ENCODE measurements at places on chromosomes 7 and 10.

GRCh38 chr10:2791774-2792443, 275.4 kb upstream of the PFKP start:
- no peak for DNase-seq

GRCh38 chr10:75209921-75210281, 695 bp upstream of the VDAC2 start:
- DNase-seq, result peak; percentile 77

GRCh38 chr7:28785041-28785995, 172.8 kb downstream of the TRIL start:
- no peak for DNase-seq

DNA sequence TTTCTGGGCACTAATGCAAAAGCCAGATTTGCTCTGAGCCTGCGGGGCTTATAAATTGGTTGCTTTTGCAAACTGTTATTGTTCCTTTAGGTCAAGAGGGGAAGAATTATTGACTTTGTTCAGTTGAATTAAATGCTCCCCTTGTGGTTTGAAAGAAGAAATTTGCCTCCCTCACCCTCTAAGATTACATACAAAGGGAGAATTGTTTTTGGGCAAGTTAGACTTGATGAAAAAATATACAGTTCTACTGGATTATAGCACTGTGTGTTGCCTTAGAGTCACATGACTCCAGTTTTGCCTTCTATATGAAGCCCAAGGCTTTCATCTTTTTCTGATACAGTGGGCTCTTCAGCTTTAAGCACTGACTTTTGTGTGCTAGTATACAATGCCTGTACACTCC, 1265.8 kb upstream of the LRRTM3 start:
- DNase-seq, result no peak

DNA sequence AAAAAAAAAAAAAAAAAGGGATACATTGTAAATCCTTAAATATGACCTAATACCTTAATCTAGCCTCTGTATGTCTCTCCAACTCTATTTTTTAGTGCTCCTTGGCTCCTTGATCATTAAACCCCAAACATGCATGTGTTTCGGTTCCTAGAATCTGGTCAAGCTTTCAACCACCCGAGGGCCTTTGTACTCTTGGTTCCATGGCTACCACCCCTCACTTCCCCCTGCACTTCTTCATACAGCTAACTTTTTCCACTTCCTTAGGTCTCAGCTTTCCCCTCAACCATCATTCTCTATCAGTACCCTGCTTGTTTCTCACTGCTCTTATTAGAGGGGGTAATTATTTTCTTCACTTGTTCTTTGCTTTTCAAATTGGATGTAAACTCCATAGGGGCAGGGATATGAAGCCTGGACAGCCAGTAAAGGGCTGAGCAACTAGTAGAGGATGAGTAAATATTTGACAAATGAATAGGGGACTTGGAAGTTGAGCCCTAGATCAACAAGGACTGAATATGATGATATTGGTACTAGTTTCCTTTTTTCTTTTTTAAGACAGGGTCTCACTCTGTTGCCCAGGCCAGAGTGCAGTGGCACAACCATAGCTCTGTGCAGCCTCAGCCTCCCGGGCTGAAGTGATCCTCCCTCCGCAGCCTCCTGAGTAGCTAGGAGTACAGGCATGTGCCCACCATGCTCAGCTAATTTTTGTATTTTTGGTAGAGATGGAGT, 4.3 kb upstream of the GDI2 start:
- DNase-seq, result peak; percentile 53

DNA sequence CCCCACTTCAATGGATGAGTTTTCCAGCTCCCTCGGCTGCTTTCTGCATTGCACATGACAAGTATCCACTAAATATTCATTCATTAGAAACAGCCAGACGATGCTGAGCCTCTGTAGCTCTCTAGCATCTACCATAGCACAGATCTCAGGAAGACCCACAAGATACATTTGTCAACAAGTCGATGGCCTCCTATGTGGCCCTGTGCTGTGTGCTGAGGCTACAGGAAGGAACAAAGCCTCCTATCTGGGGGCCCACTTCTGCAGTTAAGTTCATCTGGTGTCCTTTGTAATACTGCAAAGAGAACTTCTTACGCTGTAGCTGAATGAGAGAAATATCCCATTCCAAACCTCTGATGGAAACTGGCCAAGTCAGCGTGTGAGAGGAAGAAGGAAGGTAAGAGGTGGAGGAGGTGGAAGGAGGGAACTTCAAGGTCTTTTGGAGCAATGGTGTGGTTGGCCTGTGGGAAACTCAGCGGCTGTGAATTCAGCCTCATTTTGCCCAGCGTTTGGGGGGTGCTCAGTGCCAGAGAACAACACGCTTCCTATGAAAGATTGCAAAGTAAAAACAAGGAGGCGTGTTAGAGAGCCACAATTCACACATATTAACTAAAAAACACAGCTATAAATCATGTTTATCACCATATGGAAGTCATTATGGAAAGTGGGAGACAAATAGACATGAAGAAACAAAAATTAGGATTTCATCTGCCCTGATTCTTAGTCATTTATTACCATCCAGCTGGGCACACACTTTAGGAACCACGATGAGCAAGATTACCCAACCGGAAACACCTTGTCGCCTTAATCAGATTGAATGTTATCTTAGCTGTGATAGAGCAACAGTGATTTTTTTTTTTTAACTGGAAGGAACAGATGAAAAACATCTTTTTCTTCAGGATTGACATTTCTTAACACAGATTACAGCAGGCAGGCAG, 62.2 kb upstream of the USP6NL start:
- no peak for DNase-seq

- DNase-seq, result no peak
Observed at GRCh38 chr7:48971173-48971572, 46.8 kb downstream of the CDC14C start.

GRCh38 chr10:51663086-51663485, 36.3 kb downstream of the CSTF2T start:
- no peak for DNase-seq

DNA sequence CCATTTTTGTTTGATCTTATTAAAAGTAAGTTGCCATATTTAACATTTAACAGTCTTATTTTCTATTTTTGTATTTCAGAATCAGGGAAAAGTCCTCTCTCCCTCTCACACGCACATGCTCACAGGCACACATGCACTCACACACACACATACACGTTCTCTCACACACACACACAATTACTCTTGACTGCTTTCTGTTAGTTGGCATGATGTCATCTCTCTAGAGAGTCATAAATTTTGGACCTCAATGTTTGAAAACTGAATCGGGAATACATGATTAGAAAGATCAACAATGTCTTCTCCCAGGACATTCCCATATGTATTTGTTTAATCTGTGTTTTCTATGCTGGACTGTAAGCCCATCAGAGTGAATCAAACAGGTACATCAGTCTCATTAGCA, 165.7 kb upstream of the AHR start:
- DNase-seq, result no peak

GRCh38 chr10:24007359-24007758, 201.6 kb upstream of the KIAA1217 start:
- DNase-seq, result no peak

GRCh38 chr7:134625550-134625949, 21.1 kb upstream of the BPGM start:
- DNase-seq, result no peak

Data from GM20000 (cell line).